ENCODE measurements at places on chromosomes 4 and X.
A peak's percentile ranks its signal among the peaks of the same experiment; 100 is the strongest.

GRCh38 chrX:42093756-42094155 is 170.4 kb upstream of the CASK start:
- peak; percentile 15 for DNase-seq

DNA sequence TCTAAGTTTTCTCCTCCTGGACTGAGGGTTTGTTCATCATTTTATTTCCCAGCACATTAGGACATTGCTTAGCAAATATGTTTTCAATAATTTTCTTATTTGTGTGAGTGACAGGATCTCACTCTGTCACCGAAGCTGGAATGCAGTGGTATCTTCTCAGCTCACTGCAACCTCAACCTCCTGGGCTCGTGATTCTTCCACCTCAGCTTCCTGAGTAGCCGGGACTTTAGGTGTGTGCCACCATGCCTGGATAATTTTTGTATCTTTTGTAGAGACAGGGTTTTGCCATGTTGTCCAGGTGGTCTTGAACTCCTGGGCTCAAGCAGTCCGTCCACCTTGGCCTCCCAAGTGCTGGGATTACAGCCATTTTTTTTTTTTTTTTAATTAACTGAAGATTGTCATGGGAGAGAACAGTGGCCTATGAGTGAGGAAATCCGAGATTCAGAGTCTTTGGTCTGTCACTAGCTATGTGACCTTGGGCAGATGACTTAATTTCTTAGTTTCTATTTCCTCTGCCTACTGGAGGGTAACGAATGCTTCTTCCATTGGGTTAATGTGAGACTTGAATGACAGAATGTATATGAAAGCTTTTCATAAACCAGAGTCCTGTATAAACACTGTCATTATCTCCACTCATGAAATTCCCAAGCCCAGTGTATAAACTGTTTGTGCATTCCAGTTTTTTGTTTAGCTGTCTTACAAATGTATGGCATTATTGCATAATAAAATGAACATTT is 23.9 kb downstream of the MOB1B start:
- DNase-seq, result no peak

DNA sequence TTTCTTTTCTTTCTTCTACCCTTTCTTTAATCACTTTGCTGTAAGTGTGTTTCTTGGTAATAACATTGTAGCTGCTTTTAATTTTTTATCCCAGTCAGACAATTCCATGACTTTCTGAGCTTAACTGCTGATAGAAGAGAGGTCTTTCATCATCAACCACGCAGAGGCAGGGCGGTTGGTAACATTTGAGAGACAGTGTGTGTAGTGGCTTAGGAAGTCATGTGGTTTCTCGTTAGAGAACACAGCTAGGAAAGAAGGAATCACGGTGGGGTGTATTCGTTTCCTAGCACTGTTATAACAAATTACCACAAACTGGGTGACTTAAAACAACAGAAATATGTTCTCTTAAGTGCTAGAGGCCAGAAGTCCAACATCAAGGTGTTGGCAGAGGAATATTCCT is 11.5 kb downstream of the PRPS2 start:
- DNase-seq, result no peak

GRCh38 chr4:183257808-183258207 is 62.3 kb downstream of the CLDN22 start:
- no peak for DNase-seq

- no peak for DNase-seq
Observed at GRCh38 chrX:72280321-72280845, 3.3 kb upstream of the RPS4X start.
